ENCODE measurements at places on chromosomes 1 and 21.

DNA sequence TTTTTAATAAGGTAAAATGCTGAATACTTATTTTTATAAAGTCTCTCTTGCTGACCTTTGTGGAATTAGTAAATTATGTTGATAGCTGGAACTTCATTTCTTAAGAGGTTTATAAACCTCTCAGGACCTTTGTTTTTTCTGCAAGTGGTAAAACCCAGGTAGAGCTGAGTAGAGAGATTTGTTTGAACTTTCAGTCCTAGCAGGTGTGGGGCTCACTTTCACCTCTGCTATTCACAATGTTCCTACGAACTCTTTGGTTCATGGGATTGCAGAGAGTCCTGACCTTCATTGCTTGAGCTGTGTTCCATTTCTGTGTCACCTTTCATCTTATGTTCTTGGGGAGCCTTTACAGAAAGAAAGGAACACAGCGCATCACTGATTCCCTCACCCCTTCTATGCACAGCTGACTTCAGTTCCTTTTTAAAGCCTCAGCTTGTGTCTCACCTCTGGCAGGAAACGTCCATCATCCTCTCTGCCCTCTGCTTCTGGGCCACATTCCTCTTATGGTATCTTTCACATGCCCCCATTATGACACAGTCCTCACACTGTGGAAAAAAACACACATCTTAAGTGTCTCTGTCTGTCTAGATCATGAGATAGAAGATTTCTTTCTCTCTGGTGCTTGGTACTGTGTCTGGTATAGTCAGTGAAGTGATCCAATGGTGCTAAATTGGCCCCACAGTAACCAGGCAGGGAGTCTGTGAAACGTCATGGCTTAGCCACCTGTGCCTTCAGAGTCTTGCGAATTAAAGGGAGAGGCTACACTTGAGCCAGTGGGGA is 262.5 kb upstream of the B3GALT2 start:
- no peak for DNase-seq

DNA sequence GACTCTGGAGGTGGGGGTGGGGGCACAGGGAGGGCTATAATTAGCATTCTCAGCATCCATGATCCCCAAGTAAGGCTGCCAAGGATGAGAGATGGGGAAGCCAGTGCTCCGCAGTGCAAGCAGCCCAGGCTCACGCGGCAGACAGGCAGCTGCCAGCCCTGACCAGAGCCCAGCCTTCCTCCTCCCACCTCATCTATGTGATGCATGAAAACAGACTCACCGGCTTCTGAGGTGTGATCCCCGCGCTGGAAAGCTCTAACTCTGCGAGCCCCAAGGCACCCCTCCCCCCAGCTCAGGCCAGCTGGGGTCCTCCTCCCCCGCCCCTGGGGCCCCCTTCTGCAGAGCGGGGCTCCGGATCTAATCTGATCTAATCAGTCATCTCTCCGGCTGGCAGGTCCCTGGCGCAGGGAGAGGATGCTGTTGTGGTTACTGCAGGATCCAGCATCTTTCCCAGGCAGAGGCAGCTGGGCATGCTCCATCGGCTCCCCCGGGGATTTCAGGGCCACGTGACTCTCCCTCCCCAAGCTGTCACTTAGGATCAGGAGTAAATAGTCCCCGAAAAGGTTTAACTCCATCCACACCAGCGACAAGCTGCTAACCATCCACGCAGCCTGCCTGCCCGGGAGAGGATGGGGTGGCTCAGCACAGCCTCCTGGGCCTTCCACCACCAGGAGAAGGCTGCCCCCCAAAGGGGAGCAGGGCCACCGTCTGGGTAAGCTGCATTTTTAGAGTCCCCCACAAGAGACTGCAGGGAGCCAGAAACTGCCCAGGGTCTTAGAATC is at the start of gene PLEKHA6:
Gene PLEKHA6 (minus strand): TSS at position 456 of the 782 bp plus-strand sequence. CDS start 86,202 bp downstream, outside the sequence.
- DNase-seq, result no peak

- DNase-seq, result no peak
These were observed 16.8 kb downstream of the ZBTB18 start for GRCh38 chr1:244067893-244068292.

DNA sequence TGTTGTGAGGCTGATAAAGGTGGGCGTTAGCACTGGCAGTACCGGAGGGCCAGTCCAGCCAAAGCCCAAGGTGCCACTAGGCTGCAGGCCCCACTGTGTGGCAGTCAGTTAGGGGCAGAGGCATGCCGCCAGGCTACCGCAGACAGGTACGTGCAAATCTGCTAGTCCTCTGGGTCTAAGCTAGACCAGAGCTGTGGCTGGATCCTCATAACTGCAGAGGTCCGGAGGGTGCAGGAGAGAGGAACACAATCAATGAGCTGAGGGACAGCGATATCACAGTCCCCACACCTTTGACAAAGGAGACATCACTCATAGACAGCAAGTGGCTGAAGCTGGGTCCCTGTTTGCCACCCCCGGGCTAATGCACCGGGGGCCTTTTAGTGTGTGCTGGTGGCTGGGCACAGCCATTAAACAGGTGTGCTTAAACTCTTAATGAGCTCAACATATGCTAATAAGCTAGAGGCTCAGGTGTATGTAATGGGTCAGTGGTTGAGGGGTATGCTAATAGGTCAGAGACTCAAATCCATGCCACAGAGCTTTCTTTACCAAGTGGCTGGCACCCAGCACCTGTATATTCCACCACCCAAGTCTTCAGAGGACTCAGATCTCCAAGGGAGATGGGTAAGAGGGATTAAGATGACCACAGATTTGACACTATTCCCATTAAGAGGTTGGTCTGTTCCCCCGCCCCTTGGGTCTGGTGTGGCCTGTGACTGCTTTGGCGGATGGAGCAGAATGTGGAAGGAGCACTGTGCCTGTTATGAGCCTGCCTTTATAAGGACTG is 82.0 kb downstream of the GLIS1 start:
- no peak for DNase-seq

DNA sequence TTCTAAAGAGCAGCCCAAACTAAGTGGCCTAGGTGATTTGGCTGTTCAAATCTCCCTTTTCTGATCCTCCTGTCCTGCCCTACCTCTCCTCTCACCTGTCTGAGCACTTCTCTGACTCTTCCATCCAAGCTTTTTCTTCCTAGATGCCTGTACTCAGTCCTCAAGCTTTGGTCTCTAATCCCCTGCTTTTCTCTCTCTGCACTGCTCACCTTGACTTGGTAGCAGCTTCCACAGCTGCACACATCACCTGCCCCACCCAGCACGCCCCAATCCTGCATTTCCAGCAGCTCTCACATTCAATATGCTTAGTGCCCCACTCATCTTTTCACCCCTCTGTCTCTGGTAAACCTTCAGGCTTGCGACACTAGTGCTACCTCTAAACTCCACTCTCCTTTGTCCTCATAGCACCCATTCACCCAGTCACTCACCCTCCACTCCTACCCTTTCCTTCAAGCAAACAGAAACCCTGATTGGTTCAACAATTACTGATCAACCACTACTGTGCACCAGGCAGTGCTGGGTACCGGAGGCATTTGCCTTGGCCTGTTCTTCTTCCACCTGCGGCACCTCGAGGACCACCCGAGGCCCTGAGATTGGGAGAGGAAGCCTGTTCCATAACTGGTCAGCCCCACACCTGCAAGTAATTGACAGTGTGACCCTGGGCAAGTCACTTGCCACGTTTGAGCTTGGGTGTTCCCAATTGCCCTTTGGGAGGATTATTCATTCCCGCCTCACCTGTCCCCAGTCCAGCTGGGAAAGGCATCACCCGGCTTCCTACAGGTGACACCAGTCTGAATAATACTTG is 136.1 kb upstream of the EDN2 start:
- DNase-seq, result no peak

DNA sequence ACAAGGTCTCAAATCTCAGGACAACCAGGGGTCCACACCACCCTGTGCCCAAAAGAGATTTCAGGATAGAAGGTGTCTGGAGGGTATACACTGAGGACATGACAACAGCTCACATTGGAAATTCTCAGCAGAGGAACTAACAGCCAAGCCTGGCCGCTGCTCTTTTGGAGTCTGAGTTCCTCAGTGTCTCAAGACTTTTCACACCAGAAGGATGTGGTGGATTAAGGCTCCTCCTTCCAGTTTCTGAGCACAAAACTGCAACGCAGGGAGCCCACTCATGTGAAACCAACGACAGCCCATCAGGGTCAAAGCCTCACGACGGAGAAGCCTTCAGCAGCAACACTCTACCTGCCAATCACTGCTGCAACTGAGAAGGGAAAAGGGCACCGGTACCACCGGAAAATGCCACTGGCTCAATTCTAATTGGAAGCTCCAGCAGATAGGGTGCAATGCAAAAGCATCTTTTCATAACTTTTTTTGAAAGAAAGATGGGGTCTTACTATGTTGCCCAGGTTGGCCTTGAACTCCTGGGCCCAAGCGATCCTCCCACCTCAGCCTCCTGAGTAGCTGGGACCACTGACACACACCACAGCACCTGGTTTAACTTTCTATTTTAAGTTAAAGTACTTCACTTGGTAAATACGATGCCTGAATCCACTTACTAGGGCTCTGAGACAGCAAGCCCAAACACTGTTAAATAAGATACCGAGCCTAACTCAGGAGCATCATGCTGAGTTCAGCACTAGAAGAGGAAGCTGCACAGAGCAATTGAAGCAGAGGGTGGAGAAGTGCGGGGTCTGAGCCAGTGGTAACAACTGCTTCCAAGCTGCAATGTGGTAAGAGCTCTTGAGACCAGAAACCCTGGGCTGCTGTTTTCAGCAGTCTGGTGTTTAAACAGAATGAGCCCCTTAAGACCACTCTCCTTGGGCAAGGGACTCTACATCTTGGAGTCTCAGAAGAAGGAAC is 7.8 kb downstream of the CAPZB start:
- peak; percentile 47 for DNase-seq

- no peak for DNase-seq
These were observed 137.9 kb downstream of the BACH1 start for GRCh38 chr21:29436650-29437049.

GRCh38 chr21:42489991-42490390 is 6.0 kb downstream of the RSPH1 start:
- DNase-seq, result no peak

- peak; percentile 46 for DNase-seq
These were observed 3.9 kb upstream of the PRKCZ start for GRCh38 chr1:2046174-2046917.

DNA sequence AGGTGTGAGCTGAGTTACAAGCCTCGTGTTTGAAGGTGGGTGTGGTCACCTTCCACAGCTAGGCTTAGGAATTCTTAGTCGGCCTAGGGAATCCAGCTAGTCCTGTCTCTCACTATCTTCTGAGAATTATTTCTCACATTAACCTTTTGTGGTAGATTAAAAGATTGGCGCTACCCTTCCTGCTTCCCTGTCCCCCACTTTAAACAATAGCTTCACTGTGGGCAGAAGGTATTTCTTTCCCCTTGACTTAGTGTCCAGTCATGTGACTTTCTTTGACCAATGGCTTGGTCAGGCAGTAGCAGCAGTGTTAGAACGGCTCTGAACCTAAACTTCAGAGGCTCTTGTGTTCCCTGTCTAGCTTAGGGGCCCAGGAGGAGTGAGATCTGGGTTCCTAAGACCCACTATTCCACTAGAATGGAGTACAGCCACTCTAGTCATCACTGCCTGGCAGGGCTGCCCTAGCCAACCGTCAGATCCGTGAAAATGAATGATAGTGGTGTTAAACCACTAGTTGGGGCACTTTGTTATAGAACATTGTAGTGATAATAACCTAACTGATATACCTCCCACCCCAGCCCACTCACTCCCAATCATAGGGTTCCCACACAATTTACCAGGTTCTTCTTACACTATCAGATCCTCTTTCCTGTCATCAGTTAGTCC is 13.9 kb upstream of the C1orf141 start:
- DNase-seq, result no peak

Measured in activated T-cell treated with anti-CD3 and anti-CD28 coated beads for 48 hours (primary cell).